ENCODE measurements at places on chromosomes 1 and 21. TPM values are rescaled to one million over a fixed set of nuclear protein-coding genes. Genes with fewer than 3 reads are reported as not detected.

Gene SLC44A5
- 2.7 TPM for polyA plus RNA-seq

Gene WNT3A
- polyA plus RNA-seq: not detected

Gene SDC3
- polyA plus RNA-seq: not detected

Gene CC2D1B
- 8.8 TPM for polyA plus RNA-seq

Gene NTMT2
- polyA plus RNA-seq: not detected

Gene SLC35D1
- 3.2 TPM for polyA plus RNA-seq

Gene OLFML2B
- polyA plus RNA-seq: not detected

Gene TIPRL
- 28.5 TPM for polyA plus RNA-seq

Gene INSRR
- not detected for polyA plus RNA-seq

Gene CYP4Z1
- polyA plus RNA-seq: not detected

Gene PSRC1
- not detected for polyA plus RNA-seq

Gene TSPAN2
- 2.0 TPM for polyA plus RNA-seq

Gene LRRIQ3
- 3.9 TPM for polyA plus RNA-seq

Gene CDK18
- 0.95 TPM for polyA plus RNA-seq

Gene RIPK4
- not detected for polyA plus RNA-seq
